Stimulated activated naive CD8-positive, alpha-beta T cell treated with anti-CD3 and anti-CD28 coated beads, Interleukin-15, amount 100 ng/mL, for 72 hours (primary cell): ENCODE measurements at places on chromosomes 5 and 9.

GRCh38 chr9:86282979-86283535 is 719 bp upstream of the ISCA1 start:
- DNase-seq = no peak

- DNase-seq = no peak
These were observed 129.5 kb downstream of the CDH6 start for GRCh38 chr5:31322946-31323345.

DNA sequence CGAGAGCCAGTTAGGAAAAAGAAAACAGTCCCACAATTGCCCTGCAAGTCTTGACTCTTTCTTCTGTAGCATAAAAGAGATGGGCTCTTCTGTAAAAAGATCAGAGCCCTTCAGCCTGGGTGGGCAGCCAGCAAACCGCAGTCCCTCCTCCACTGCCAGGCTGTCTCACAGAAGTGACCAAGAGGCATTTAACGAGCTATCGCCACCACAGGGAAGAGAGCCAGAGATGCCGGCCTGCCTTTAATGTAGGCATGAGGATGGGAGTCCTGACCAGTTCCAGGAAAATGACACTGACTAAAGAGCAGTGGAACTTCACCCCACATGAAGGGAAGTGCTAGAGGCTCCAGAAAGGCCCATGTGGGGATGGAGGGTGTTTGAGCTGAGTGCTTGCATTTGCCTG is 264.6 kb downstream of the NDUFS4 start:
- no peak for DNase-seq

DNA sequence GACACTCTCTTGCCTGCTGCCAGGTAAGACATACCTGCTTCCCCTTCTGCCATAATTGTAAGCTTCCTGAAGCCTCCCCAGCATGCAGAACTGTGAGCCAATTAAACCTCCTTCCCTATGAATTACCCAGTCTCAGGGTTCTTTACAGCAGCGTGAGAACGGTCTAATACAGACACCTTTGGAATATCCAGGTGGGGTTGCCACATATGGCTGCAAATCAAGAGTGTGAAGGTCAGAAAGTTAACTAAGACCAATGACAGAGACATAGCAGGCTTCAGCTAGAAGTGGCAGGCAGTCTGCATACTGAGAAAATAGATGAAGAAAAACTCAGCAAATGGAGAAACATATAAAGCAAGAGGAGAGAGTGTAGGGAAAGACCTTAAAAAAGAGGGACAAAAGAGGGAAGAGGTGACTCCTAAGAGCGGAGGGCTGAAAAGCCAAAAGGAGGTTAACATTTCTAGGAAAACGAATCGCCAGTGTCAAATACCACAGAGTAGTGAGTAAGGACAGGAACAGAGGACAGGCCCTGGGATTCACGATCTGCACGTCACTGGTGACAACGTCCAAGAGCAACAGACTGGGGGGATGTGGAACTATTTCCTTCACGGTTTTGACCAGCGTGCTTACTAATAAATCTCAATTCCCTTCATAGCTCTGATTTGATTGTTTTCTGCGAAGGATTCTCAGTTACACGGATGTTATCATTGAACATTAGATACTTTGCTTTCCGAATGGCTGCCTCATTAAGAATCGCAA is 1.7 kb upstream of the ACO1 start:
- no peak for DNase-seq

GRCh38 chr9:135650408-135650807 is 11.1 kb upstream of the GLT6D1 start:
- no peak for DNase-seq

GRCh38 chr9:84471816-84472215 is 131.3 kb upstream of the SLC28A3 start:
- DNase-seq = no peak

GRCh38 chr9:12849486-12850003 is 74.7 kb downstream of the LURAP1L start:
- DNase-seq = no peak

- DNase-seq = no peak
These were observed 40.0 kb downstream of the MTMR12 start for GRCh38 chr5:32272746-32273145.

DNA sequence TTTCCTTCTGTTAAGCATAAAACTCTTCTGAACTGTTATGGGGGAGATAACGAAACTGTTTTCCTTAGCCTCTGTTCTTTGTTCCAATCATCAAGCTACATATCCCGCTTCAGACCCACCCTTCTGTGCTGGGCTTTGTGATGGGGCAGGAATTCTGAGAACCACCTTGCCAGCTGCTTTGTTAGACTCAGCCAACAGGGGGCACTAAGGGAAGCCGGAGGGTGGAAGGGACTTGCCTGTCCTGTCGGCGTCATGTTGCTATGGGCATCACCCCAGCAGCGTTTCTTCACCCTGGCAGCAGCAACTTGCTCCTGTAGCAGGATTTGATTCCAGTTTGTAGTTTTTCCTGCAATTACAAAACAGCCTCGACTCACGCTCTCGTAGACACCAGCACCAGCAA is 169.1 kb downstream of the CAAP1 start:
- DNase-seq = peak; percentile 21

GRCh38 chr9:129094387-129095169 is 13.7 kb downstream of the DOLPP1 start:
- DNase-seq = no peak

GRCh38 chr9:126642839-126643238 is 29.1 kb downstream of the LMX1B start:
- DNase-seq = no peak

GRCh38 chr5:32273821-32274220 is 38.9 kb downstream of the MTMR12 start:
- no peak for DNase-seq

DNA sequence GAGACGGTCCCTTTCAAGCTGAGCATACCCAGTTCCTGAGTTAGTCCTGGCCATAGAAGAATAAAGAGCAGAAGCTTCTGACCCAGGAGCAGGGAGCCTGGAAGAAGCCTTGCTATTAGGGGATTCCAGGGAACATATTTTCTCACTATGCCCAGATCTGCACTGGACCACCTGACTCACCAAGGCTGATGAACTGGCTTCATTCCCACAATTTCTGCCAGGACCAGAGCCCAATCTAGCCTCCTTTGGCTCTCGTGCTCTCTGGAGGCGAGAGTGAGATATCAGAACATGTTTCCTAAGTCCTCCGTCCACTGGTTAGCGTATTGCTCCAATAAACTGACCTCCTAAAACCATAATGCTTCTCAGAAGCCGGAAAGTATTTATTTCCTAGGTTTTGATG is 9.9 kb downstream of the GABBR2 start:
- DNase-seq = no peak

GRCh38 chr9:98231770-98232478 is 23.5 kb downstream of the TBC1D2 start:
- DNase-seq = no peak

- no peak for DNase-seq
These were observed 15.8 kb downstream of the UBE2QL1 start for GRCh38 chr5:6464441-6464840.

DNA sequence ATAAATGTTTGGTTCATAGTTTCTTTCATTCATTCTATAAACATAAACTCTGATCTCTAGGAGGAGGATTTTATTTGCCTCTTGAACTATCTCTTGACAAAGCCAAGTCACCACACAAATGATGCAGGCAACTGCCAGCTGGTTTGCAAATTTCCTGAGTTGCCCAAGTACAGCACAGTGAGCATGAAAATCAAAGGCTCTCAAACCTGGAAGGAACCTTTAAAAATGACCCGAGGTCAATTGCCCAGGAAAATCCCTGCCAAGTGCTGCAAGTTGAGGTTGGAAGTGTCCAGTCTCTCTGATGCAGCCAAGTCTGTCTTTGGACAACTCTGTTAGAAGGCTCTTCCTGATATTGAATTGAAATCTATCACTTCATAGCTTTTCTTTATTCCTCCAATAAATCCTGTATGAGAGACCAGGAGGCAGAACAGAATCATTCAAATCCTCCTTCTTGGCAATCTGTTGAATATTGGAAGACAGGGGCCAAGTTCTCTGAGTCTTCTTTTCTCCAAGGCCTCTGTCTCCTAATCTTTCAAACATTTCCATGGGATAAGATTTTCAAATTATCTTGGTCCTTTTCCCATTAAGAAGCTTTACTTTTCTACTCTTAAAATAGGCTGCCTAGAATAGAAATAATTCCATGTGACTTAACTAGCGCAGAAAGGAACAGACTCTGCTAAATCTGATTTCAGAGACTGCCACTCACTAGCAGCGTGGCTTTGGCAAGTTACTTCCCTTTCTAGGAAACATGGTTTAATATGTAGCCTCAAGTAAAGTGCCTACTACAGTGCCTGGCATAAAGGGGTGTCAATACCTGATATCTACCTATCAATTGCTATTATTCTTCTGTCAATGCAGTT is 159.2 kb downstream of the SNX18 start:
- no peak for DNase-seq

GRCh38 chr9:133468777-133469421 is 9.1 kb downstream of the CACFD1 start:
- DNase-seq = no peak

DNA sequence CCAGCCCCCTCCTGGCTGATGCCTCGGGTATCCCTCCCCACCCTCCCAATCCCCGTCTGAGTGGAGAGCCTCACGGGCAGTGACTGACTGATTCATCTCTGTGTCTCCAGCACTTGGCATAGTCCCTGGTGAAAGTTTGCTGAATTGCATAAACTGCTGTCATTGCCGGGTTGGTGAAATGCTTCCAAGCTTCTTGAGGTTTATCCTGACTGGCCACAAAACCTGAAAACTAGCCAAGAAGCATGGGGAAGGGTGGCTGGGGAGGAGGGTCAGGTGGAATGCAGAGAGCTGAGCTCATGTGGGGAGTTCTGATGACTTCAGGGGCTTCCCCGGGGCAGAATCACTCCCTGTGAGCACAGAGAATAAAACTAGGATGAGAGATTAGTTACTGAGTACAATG is 56.9 kb upstream of the GGTA1 start:
- no peak for DNase-seq

- no peak for DNase-seq
These were observed 116.5 kb upstream of the OTULINL start for GRCh38 chr5:14465116-14465515.

GRCh38 chr5:167489202-167489601 is 802.2 kb upstream of the WWC1 start:
- DNase-seq = no peak

DNA sequence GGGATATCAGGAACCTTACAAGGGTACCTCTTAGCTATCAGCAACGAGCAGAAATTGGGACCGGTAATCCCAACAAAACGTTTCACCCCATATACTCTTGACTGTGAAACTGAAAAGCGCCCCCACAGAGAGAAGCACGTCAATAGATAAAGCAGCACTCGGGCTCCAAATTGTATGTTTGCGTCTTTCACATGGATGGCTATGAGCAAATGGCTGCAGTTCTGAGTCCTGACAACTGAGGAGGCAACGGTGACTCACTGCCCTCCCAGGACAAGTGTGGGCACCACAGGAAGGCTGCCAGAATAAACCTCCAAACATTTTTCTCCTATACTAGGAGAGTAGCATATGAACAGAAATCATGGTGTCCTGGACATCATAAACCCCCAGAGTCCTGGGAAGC is 36.6 kb downstream of the SEMA4D start:
- DNase-seq = no peak

DNA sequence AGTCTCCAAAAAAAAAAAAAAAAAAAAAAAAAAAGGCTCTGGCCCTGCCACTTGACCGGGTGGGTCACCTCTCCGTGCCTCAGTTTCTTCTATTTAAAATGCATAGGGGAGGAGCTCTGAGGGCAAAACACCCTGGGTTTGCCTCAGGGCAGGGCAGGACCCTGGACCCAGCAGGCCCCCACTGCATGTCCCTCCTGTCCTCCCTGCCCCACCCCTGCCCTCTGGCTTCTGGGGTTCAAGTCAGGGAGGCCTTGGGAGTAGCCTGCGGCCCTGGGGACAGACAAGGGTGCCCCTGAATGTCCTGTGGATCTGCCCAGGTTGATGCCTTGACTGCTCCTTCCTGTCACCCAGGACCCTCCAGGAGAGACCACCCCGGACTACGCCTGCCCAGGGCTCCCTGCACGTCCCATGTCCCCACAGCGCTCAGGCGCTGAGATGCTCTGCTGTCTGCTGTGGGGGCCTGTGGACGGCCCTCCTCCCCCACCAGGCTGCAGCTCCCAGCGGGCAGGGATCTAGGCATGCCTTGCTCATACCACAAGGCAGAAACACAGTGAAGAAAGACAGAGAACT is 35.4 kb downstream of the ADAMTS2 start:
- no peak for DNase-seq

DNA sequence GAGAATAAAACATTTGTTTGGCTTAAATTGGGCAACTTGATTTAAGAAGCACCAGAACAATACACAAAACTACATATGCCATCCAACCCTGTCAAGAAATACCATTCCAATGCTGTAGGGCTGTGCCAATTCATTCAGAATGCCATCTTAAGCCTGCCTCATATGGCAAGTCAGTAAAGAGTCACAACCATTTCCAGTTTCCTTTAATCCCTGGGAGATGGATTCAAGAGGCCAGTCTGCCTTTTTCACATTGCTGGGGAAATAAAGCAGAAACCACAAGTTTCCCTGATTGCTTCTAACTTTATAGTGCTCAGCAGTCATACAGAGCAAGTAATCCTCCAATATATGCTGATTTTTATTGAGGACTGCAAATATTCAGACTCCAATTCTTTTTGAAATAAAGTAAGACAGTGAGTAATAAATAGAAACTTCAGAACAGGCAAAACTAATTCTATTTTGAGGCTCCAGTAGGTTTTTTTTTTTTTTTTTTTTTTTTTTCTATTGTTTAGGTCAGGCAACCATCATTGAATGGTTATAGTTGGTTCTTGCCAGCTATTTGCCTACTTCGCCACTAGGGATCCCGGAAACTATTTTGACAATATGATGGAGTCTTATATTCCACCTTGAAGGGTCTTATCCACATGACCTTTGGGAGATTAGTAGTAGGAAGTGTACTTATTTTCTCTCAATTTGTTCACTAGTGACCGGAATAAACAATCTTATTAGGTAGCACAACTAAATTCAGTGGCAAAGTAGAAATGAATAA is 400.9 kb upstream of the MEF2C start:
- no peak for DNase-seq

- DNase-seq = no peak
These were observed 11.2 kb upstream of the CERCAM start for GRCh38 chr9:128409450-128409849.

DNA sequence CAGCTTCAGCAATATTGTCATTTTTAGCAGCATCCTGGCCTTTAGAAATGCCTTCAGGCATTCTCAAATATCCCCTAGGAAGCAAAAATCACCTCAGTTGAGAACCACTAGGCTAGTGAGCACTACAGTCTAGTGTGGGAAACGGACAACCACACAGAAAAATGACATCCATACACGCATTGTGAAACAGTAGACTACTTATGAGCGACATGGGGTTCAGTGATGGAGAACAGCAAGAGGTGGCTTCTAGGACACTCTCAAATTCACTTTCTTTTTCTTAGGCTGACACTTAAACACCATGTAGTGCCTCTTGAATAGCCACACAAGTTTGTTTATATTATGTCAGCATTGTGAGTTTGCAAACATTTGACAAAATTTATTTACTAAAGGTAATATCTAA is 203.0 kb downstream of the KDM4C start:
- no peak for DNase-seq

- DNase-seq = no peak
These were observed 183.1 kb upstream of the S1PR3 start for GRCh38 chr9:88808019-88808656.
